CD4-positive, alpha-beta T cell treated with Interleukin-10 for 1 hour (primary cell): ENCODE measurements at places on chromosomes 11 and 22.
A peak's percentile ranks its signal among the peaks of the same experiment; 100 is the strongest.

GRCh38 chr22:41022470-41023298 is 69.7 kb upstream of the EP300 start:
- DNase-seq = peak; percentile 82

- no peak for DNase-seq
Measured at GRCh38 chr11:111438846-111439520, 59.9 kb upstream of the POU2AF1 start.

GRCh38 chr11:126547161-126547560 is 191.7 kb downstream of the ST3GAL4 start:
- no peak for DNase-seq

DNA sequence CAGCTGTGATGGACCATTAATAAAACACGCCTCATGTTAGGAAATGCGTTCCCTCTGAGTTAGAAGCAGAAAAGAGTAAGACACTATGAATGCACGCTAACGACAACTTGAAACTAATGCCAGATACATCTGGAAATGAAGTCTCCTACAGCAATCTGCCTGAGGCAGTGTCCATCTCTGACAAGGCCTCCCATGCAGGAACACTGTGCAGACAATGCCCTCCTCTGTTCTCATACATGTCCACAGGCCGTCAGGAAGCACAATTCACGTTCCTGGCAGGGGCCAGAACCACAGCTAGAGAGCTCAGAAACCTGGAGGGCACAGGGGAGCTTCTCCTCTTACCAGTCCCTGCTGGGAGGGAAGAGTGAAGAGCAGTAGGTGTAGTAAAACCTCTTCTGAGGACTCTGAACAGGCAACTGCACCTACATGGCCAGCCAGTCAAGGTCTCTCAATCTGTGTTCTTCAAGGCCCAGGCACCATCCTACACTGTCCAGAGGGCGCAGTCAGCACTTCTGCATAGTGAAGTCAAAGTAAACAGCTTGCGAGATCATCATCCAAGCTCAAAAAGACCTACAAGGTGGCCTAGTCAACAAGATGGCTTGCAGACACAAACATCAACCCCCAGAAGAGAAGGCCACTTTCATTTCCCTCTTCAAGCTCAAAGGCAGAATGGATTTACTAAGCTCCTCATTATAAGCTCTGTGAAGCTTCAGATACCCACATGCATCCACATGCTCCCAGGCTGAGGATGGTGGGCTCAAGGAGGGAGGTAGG is 41.5 kb upstream of the CYP2D6 start:
- no peak for DNase-seq

GRCh38 chr22:47402876-47403525 is 640.6 kb downstream of the TBC1D22A start:
- no peak for DNase-seq

- no peak for DNase-seq
Measured at GRCh38 chr22:32802237-32802765, 796 bp downstream of the TIMP3 start.

- DNase-seq = no peak
Measured at GRCh38 chr11:114163830-114164401, 104.4 kb downstream of the ZBTB16 start.

- no peak for DNase-seq
Measured at GRCh38 chr11:57210781-57211180, 26.3 kb downstream of the APLNR start.

GRCh38 chr22:30809086-30809485 is 114.4 kb downstream of the OSBP2 start:
- no peak for DNase-seq

- no peak for DNase-seq
Measured at GRCh38 chr11:45894555-45895247, 9.2 kb downstream of the MAPK8IP1 start.

- DNase-seq = peak; percentile 11
Measured at GRCh38 chr11:95256321-95256779, 25.3 kb upstream of the SESN3 start.

GRCh38 chr22:28989912-28990311 is 71.7 kb downstream of the C22orf31 start:
- no peak for DNase-seq

DNA sequence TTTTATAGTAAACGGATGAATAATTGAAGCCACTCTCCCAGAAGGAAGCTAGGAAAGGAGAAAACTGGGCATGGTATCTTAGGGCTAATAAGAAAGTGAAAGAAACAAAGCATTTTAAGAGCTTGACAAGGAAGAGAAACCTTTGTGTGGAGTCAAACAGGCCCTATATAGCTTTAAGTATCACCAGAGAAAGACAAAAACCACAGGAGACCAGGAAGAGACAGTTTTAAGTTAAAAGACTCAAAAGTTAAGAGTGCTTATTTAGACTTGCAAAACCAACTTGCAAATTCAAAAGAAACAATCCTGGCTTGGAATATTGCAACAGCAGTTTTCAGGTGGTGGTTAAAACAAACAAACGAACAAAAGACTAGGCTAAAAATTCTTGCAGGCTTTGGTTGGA is 3.4 kb downstream of the PAK1 start:
- no peak for DNase-seq

- DNase-seq = no peak
Measured at GRCh38 chr11:9838229-9838628, 174.4 kb downstream of the SWAP70 start.

- no peak for DNase-seq
Measured at GRCh38 chr11:115678942-115679341, 174.7 kb upstream of the CADM1 start.

DNA sequence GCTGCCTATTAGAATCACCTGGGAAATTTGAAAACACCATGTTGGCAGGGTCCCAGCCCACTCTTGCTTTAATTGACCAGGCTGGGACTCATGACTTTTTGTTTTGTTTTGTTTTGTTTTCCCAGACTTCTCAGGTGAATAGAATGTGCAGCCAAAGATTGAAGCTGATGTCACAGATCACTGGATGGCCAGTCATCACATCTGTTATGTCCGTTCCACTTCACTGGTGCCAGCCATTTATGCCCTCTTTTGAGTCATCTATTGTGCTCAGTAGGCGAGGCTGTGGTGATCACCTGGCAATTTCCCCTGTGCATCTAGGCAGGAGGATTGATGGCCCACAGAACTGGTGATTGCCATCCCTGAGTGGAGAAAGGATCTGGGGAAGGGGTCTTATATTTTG is 297.3 kb downstream of the INSC start:
- no peak for DNase-seq

- no peak for DNase-seq
Measured at GRCh38 chr11:47994417-47994816, 14.1 kb downstream of the PTPRJ start.

- DNase-seq = no peak
Measured at GRCh38 chr11:1967641-1968225, 20.6 kb downstream of the MRPL23 start.

DNA sequence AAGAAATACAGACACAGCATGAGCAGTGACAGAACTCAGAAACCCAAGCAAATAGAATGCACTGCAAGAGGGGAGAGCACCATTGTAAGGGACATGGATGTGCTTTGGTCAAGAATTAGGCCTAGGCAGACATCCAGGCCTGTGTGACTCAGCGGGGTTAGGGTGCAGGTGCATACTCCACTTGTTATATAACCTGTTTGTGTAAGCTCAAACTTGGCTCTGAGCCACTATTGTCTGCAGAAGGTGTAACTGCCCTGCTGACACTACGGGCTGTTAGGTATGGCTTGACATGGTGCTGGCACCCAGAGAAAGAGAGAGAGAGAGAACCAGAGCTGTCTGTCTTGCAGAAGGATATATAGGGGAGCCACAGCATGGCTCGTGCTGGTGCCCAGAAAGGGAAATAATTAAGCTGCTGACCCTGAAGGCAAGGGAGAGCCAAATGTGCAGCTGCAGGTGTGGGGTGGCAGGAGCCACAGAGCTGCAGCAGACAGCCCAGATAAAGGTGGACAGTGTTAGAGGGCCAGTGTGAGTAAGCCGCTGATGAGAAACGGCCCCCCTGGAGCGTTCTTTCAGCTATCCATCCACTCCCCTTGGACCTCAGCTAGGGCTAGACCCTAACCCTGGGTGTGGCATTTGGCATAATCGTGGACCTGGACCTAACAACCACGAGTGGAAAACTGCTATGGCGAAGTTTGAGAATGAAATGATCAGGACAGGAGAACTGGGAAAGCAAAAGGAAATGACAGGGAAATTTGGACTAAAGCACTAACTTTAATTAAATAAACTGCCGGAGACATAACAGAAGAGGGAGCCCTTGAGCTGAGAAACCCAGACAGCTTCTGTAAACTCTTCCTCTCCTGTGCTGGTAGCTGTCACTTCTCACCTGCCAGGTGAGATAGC is 253.0 kb upstream of the CCDC179 start:
- DNase-seq = no peak

GRCh38 chr11:45054956-45055355 is 91.5 kb upstream of the PRDM11 start:
- no peak for DNase-seq

DNA sequence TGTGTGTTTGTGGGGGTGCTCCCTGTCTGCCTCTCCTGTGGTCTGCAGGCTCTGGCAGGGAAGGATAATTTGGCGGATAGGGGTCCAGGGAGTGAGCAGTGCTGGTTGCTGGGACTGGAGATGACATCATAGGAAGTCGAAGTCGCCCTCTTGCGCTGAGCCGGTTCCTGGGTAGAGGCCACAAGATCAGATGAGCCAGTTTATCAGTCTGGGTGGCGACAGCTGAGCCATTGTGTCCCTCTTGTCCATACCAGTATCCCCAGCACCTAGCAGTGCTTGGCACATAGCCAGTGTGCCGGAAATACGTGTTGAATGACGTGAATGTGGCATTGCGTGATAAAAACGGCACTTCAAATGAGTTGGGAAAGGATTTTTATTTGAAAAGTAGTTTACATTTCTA is 9.8 kb downstream of the APOL5 start:
- no peak for DNase-seq

GRCh38 chr11:17918049-17918605 is 94.7 kb downstream of the SERGEF start:
- DNase-seq = no peak

- no peak for DNase-seq
Measured at GRCh38 chr11:121589946-121590537, 137.3 kb upstream of the SORL1-AS1 start.

- no peak for DNase-seq
Measured at GRCh38 chr11:76602431-76602861, 68.1 kb downstream of the LRRC32 start.

DNA sequence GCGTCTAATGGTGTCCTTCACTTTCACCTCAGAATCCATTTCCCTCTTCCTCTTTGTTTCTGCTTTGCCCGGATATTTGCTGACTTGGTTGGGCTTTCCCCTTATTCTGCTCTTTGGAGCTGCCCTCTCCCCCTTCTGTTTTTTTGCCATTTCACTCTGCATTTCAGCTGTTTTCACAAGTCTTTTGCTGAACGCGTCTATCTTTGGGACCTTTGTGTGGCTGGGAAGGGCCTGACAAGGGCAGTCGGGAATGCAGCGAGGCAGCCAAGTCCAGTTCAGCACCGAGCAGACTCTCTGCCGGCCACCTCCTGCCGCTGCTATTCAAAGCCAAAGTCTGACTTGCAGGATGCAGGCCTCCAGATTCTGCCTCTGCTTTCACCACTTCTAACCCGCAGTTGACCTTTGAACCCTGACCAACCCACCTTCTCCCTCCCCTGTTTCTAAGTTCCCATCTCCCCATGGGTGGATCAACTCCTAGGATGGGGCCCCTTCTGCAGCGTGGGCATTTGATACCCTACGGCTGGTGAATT is 38.2 kb downstream of the FEZ1 start:
- no peak for DNase-seq
